ENCODE measurements at places on chromosomes 2 and 18.

- no peak overlapping the region for H3K27ac ChIP-seq
- no peak for DNase-seq
- no peaks in the 10 kb centered on the region for H3K36me3 ChIP-seq
- H3K4me3 ChIP-seq: no peak overlapping the region
Observed at GRCh38 chr2:187617905-187618304, 63.7 kb upstream of the TFPI start.

GRCh38 chr2:54464341-54464740 is 8.2 kb downstream of the SPTBN1 start:
- no peak overlapping the region for H3K4me3 ChIP-seq
- no peaks in the 10 kb centered on the region for H3K4me1 ChIP-seq
- peaks cover 3% of the 10 kb centered on the region for H3K36me3 ChIP-seq
- no peaks in the 10 kb centered on the region for H3K27me3 ChIP-seq
- H3K27ac ChIP-seq: no peak overlapping the region
- DNase-seq: no peak

GRCh38 chr2:171522788-171523087 is 464 bp downstream of the CYBRD1 start:
- peaks cover 15% of the 10 kb centered on the region for H3K4me1 ChIP-seq
- peak; percentile 32 for DNase-seq
- H3K27ac ChIP-seq: peak overlapping the region; percentile 73
- no peaks in the 10 kb centered on the region for H3K36me3 ChIP-seq
- H3K27me3 ChIP-seq: peaks cover 3% of the 10 kb centered on the region
- H3K4me3 ChIP-seq: peak overlapping the region; percentile 93

DNA sequence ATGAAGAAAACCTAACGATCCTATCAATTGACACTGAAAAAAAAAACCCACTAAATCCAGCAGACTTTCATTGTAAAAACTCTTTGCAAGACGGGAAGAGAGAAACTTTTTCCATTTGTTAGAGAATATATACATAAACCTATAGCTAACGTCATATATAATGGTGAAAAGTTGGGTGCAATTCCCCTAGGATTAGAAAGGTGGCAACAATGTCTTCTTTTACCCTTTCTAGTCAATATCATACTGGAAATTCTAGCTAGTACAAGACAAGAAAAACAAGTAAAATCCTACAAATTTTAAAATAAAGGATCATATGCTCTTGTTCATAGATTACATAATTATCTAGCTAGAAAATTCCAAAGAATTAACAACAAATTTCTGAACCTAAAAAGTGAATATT is 1596.5 kb upstream of the LRRTM1 start:
- H3K27me3 ChIP-seq: no peaks in the 10 kb centered on the region
- H3K27ac ChIP-seq: no peak overlapping the region
- no peak overlapping the region for H3K4me3 ChIP-seq
- H3K36me3 ChIP-seq: no peaks in the 10 kb centered on the region
- no peaks in the 10 kb centered on the region for H3K4me1 ChIP-seq

GRCh38 chr18:51234117-51235008 is 36.9 kb upstream of the MEX3C start:
- no peak overlapping the region for H3K4me3 ChIP-seq
- no peak for DNase-seq
- no peaks in the 10 kb centered on the region for H3K27me3 ChIP-seq
- H3K4me1 ChIP-seq: peaks cover 19% of the 10 kb centered on the region

DNA sequence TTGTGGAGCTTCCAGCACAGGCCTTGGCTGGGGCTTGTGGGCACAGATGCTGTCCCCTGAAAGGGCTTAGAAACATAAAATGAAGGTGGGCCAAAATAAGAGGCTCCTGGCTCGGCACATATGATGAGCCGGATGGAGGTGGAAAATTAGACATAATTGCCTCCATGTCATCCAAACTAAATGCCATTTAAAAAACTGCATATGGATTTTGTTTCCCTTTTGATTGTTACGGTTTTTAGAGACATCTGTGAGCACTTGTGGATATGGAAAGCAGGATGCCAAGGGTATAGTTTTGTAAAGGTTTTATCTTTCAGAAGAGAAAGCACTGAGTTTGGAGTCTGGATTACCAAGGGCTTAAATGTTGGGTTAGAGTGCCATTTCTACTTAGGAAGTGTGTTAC is 498.3 kb downstream of the RIT2 start:
- H3K27ac ChIP-seq: no peak overlapping the region
- DNase-seq: no peak
- H3K36me3 ChIP-seq: no peaks in the 10 kb centered on the region
- H3K4me3 ChIP-seq: no peak overlapping the region
- H3K4me1 ChIP-seq: no peaks in the 10 kb centered on the region
- H3K27me3 ChIP-seq: no peaks in the 10 kb centered on the region

DNA sequence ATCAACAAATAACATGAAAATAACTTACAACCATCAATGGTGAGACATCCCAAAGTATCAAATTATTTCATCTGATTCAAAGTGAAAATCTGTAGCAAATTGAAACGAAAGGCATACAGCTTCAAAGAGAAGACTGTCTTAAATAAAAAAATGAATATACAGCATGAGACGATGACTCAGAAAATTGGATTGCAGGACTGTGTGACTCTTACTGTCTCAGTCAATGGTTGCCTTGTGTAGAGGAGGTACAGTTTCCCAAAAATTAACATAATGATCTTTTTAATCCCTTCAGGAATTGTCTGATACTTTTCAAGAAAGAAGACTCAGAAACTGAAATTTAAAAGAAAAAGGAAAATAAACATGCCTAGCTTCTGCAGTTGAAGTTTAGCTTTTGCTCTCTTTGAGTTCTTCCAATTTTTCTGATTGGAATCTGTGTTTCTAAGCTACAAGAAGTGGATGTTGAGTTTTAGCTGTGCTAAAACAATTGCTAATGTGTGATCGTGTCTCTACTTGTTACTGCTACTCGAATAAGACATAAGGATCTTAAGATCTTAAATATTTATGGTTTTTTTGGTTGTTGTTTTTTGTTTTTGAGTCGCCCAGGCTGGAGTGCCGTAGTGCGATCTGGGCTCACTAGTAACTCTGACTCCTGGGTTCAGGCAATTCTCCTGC is 41.1 kb upstream of the EPB41L3 start:
- no peaks in the 10 kb centered on the region for H3K27me3 ChIP-seq
- H3K36me3 ChIP-seq: no peaks in the 10 kb centered on the region
- peaks cover 44% of the 10 kb centered on the region for H3K4me1 ChIP-seq

DNA sequence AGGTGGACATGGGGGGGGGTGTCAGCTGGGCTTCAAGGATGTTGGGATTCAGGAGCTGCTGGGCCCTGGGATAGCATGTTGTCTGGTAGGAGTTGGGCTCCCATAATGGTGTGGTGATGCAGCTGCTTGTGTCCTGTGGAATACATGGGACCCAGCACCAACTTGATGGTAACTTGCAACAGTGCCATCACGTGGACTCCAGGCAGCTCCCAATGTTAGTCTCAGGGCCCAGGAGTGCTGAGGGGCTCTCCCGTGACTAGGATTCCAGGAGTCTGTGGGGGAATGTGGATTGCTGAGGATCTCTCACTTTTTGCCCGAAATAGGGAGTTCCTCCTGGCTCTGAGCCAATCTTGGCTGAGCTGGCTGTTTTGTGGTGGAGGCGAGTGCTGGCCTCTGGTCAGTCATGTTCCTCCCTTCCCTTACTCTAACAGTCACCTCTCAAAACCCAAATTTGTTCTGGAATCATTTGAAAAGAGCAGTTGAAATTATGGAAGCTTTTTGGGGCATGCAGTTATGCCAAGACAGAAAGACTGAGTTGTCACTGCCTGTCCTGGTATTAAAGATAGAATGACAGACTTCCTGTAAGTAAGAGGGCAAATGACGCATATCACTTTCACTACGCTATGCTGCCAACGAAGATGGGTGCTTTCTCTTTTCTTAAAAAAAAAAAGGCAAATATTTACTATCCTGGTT is 607.1 kb downstream of the ADCYAP1 start:
- no peaks in the 10 kb centered on the region for H3K36me3 ChIP-seq
- H3K4me1 ChIP-seq: no peaks in the 10 kb centered on the region
- no peaks in the 10 kb centered on the region for H3K27me3 ChIP-seq
- H3K27ac ChIP-seq: no peak overlapping the region

- no peaks in the 10 kb centered on the region for H3K27me3 ChIP-seq
- peaks cover 22% of the 10 kb centered on the region for H3K4me1 ChIP-seq
- H3K4me3 ChIP-seq: peak overlapping the region; percentile 79
- no peaks in the 10 kb centered on the region for H3K36me3 ChIP-seq
Observed at GRCh38 chr2:201116959-201117734, 1.2 kb downstream of the CFLAR start.

DNA sequence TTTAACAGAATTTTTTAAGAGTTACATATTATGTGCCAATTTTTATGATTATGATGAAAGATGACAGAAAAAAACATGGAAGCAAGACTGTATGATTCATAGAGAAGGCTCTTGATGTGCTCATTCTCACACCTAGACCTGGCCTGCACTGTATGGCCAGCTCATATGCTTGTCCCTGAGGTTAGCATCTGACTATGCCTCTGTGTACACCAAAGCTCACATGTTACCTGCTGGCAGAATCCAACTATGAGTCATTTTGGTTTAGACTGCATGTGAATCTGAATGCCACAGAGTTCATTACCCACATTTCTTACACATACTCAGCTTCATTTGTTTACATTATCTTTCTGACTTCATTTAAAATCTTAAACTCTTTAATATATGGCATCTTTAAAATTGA is 139.0 kb downstream of the DSC3 start:
- DNase-seq: peak; percentile 88
- H3K36me3 ChIP-seq: no peaks in the 10 kb centered on the region
- H3K27me3 ChIP-seq: no peaks in the 10 kb centered on the region
- H3K4me1 ChIP-seq: no peaks in the 10 kb centered on the region
- no peak overlapping the region for H3K27ac ChIP-seq

GRCh38 chr18:60826346-60826745 is 453.8 kb upstream of the MC4R start:
- DNase-seq: no peak
- no peak overlapping the region for H3K4me3 ChIP-seq
- no peak overlapping the region for H3K27ac ChIP-seq

- H3K4me1 ChIP-seq: no peaks in the 10 kb centered on the region
- DNase-seq: no peak
- no peak overlapping the region for H3K4me3 ChIP-seq
- H3K27me3 ChIP-seq: no peaks in the 10 kb centered on the region
- no peak overlapping the region for H3K27ac ChIP-seq
- H3K36me3 ChIP-seq: peaks cover 6% of the 10 kb centered on the region
Observed at GRCh38 chr2:96701636-96702035, 38.2 kb downstream of the LMAN2L start.

- H3K27ac ChIP-seq: no peak overlapping the region
- DNase-seq: no peak
- H3K4me3 ChIP-seq: no peak overlapping the region
- H3K4me1 ChIP-seq: no peaks in the 10 kb centered on the region
- H3K27me3 ChIP-seq: no peaks in the 10 kb centered on the region
Observed at GRCh38 chr2:187422282-187422681, 25.8 kb downstream of the CALCRL start.

DNA sequence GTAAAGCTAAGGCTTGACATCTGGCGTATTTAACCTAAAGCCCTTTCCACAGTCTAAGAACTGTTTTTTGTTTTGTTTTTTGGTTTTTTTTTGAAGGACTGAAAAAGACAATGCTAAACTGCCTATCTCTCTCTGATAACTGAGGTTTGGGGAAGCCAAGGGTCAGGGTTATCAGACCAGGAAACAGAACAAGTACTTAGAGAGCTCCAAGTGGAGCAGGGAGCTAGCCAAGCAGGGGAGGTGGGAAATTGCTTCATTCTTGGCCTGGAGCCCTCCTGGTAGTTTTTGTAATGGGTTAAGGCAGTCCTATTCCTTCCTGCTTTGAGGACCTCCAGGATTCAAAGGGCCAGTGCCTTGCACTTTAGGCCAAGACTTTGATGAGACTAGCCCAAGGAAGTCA is 154.3 kb upstream of the LTBP1 start:
- H3K4me1 ChIP-seq: no peaks in the 10 kb centered on the region
- H3K27me3 ChIP-seq: no peaks in the 10 kb centered on the region
- no peak overlapping the region for H3K27ac ChIP-seq

DNA sequence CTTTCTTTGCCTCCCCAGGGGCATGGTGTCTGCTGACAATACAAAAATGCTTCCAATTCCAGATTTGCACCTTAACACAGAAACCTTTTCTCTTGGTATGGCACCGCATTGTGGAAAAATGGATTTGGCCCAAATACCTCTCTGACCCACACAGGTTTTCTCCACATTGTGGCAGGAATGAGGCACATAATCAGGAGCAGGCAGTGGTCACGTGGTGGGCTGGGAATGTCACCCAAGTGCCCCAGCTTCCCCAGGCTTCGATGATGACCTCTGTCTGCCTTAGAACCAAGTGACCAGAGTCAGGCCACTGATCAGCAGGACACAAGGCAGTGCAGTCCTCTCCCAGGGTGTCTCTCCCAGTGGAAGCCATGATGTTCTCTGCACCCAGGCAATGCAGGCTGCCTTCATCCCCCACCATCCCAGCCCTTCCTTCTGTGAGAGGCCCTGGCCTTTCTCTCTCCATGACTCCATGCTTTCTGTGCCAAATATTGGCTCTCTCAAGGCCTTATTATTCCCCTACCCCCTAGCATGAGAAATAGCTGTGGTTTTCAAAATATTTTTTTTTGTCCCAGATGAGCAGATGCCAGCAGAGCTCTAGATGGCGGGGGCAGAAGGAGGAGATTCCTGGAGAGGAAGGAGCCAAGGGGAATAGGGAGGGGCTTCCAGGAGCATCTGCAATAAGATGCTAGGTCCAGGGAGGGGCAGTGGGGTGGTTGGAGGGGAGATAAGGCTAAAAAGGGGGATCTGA is 198.9 kb downstream of the ACKR3 start:
- H3K36me3 ChIP-seq: no peaks in the 10 kb centered on the region
- no peak overlapping the region for H3K4me3 ChIP-seq
- peak; percentile 93 for DNase-seq
- peaks cover 30% of the 10 kb centered on the region for H3K4me1 ChIP-seq

GRCh38 chr2:223049356-223049755 is 2.6 kb upstream of the KCNE4 start:
- DNase-seq: no peak
- H3K4me1 ChIP-seq: peaks cover 22% of the 10 kb centered on the region
- no peak overlapping the region for H3K27ac ChIP-seq
- no peak overlapping the region for H3K4me3 ChIP-seq
- no peaks in the 10 kb centered on the region for H3K36me3 ChIP-seq

DNA sequence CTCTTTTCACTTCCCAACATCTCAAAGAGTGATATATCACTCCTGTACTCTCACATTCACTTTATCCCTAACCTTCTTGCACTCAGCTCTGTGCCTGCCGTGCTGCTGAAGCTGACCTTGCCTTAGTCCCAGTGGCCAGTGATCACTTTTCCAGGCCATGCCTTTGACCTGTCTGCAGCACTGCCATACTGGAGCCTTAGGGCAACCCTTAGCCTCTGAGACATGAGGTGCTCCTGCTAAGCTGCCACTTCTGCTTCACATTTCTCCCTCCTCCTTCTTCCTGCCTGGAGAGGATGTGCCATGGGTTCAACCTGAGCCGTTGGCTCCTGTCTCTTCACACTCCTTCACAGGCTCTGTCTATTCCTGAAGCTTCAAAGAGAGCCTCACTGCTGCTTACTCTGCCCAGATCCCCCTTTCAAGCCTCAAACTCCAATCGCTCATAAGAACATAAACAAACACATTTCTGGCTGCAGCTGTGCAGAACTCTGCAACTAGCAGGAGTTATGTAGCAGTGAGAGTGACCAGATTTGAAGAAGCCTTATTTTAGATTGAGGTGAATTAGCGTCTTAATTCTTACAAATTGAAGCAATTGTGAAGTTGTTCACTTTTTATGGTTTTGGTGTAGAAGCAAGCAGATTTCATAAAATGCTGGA is 716.2 kb upstream of the FANCL start:
- H3K4me3 ChIP-seq: no peak overlapping the region
- peaks cover 3% of the 10 kb centered on the region for H3K27me3 ChIP-seq
- H3K27ac ChIP-seq: no peak overlapping the region

- H3K4me1 ChIP-seq: peaks cover 45% of the 10 kb centered on the region
- H3K36me3 ChIP-seq: no peaks in the 10 kb centered on the region
- peak overlapping the region; percentile 98 for H3K27ac ChIP-seq
Observed at GRCh38 chr18:3605954-3606443, 156.0 kb downstream of the TGIF1 start.

Data from astrocyte (in vitro differentiated cells and primary cell).